Fibroblast of pulmonary artery (primary cell): ENCODE measurements at places on chromosomes 4 and X.
A peak's percentile ranks its signal among the peaks of the same experiment; 100 is the strongest.

DNA sequence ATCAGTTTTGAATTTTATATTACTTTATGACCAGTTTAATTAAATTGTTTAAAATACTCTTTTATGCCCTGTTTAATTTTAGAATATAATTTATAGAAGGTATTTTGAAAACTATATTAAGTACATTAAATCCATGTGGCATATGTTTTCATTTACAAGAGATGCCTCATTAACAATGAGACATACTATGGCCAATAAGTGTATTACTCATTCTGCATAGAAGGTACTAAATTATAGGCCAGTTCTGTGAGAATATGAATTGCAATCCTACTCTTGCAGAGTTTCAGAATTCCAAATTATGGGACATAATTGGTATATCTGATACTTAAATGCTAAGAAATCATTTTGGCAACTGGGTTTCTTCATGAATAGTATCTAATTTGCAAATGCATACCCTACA is 951.1 kb downstream of the FAT4 start:
- no peak for DNase-seq

GRCh38 chrX:3994315-3994714 is 280.9 kb upstream of the PRKX start:
- no peak for DNase-seq

DNA sequence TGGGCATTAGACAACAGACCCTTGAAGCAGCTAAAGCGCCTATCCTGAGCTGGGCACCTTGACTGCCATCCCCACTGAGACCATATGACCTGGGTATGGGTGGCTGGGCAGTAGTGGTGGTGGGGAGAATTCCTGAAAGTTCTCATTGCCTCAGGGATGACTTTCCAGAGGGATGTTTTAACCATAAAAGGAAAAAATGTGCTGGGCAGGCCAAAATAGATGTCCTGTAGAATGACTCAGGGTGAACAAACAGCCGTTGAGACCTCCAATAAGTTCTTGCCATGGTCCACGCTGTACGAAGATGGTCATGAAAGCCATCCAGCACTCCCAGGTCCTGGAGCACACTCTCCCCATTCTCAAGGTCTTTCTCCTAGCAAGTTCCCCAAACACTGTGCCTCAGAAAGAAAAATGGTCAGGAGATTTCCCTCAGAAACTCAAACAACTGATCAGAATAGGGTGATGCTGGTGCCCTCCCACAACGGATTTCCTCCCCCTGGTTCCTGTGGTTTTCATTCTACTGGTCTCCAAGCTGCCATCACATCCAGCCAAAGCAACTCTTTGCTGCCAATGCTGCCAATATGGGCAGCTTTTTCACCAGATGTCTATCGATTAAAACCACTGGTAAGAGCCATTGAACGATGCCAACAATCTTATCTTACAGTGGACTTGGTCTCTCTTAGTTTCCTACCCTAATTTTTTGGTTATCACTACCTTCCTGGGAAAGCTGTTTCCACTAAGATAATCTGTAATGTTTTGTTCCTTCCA is 11.2 kb downstream of the CDKN2AIP start:
- no peak for DNase-seq

DNA sequence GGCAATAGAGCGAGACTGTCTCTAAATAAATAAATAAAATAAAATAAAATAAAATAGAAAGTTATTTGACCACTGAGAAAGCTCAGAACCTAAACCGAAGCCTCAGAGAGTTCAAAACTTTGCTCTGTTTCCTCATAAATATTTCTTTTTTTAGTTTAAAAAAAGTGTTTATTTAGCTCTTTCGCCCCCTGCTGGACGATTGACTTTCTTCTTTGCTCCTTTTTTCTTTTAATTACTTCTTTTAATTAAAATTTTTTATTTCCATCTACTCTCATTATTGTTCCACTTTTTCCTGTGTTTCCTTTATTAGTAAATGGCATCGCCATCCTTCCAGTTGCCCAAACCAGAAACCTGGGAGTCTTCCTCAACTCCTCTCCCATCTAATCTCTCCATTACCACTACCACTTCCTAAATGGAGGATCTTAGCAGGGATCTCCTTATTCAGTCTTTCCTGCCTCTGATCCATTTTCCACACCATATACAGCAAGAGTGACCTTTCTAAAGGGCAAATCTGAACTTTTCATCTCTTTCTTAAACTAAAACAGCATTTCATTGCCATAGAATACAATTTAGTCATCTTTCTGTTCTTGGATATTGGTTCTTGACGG is 728 bp upstream of the IL13RA2 start:
- DNase-seq, result peak; percentile 29

DNA sequence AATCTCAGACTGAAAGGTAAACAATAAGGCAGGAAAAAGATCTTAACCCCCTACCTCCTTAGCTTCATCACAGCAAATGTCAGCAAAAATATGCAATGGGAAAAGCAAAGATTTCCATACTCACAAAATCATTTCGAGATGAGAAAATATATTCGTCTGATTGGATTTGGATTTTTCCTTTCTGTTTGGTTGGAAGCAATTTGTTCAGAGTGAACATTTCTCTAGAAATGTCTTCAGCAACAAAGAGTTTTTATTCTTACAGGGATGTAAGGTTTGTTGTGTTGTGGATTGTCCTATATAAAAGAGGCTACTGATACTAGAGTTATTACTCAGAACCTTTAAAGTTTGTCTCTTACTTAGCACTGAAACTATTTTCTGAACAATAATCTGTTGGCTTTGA is 23.8 kb downstream of the GRIA2 start:
- no peak for DNase-seq

- no peak for DNase-seq
These were observed 21.9 kb downstream of the L1CAM start for GRCh38 chrX:153864101-153864500.

DNA sequence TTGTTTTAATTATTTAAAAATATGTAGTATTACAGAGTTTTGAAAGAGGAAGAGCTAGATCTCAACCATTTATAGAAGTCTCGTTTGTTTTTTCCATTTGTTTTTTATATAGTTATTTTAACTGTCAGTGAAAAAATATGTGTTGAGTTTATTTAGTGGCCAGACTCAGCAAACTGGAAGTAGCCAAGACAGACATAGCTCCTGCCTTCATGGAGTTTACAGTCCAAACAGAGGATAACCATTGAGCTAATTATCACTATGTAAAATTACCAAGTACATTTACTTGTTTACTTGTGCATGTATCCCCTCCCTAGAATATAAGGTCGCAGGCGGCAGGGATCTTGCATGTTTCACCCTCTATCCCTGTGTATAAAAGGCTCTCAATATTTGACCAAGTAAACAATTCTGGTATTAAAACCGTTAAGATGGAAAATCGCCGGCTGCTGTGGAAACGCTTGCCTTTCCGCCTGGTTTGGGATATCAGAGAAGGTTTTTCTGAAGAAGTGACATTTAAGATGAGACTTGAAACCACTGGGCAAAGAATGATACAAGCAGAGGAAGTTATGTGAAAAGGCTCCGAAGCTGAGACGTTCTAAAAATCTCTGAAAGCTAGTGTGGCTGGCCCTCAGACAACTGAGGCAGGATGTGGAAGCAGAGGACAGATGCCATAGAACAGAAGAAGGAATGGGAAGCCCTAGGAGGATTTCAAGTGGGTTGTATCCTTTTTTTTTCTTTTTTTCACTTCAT is 1.3 kb upstream of the CCNI start:
- DNase-seq, result no peak

- DNase-seq, result peak; percentile 13
These were observed 20.4 kb downstream of the WDR13 start for GRCh38 chrX:48617542-48618340.
